Effector CD4-positive, alpha-beta T cell (primary cell): ENCODE measurements at places on chromosomes 11 and 22.

- no peak for DNase-seq
Measured at GRCh38 chr22:44680058-44680457, 21.9 kb upstream of the PRR5 start.

DNA sequence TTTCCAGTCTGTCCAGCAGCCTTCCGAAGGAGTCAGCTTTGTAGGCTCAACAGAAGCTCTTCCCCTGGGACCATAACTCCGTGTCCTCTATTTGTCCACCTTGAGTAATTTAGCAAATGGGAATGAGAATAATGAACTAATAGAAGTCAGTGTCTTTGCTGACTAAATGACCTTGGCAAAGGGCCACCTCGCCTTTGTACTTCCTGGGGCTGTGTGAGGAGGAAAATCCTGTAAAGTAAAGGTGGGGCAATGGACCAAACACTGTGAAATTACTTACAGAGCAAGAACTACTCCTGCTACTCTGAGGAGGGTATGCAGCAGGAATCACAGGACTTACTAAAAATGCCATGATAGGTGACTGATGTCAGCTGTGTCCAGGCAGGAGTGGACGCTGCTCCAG, 36.2 kb upstream of the CSNK2A3 start:
- DNase-seq: no peak

DNA sequence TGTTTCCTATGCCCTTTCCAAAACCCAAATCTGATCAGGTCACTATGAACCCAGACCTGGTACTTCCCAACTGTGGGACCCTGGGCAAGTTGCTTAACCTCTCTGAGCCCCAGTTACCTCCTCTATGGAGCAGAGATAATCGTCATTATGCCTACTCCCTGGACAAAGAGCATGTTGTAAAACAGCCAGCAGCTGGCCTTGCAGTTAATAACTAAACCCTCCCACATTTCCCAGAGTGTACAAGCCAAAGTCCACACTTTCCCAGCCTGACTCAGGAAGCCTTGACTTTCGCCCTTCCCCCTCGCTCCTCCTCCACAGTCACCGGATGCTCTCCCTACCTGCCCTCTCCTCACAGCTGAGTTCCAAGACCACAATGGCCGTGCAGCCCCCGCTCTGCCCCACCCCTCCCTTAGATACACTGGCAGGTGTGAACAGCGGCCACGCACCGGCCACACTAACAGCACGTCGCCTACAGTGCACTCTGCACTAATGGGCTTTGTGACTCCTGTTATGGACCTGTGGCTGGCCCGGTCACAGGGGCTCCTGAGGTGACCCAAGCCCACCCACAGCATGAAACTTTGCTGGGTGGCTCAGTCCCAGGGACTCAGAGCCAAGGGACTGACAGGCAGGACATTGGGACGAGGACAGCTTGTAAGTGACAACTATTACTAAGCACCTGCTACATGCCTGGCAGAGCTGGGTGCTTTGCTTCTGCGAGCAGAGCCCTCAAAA, 15.6 kb upstream of the MFNG start:
- DNase-seq: no peak

DNA sequence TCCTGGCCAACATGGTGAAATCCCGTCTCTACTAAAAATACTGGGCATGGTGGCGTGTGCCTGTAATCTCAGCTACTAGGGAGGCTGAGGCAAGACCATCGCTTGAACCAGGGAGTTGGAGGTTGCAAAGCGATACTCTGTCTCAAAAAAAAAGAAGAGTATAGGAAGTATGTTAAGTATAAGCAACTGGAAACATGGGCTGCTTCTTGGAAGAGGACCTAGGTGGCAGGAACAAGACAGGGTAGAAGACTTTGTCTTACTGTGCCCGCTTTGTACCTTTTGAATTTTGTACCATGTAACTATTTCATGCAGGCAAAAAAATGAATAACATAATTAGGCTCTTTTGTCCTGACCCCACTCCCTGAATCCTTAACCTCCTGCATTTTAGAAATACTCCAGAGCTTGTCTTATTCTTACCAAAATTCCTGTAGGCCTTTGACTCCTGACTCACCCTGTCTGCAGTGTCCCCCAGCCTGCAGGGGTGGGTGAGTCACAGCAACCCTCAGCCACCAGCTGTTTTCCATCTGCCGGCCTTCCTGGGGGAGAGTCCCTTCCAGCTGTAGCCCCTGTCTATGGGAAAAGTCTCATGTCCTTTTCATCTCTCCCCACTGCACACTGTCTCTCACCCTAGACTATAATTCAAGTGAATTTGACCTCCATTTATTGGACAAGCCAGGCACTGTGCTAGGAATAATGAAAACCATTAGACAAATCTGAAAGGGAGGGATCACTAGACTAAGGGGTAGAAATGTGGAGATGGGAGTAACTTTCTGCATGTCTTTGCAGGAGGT, 41.8 kb downstream of the TXN2 start:
- no peak for DNase-seq

DNA sequence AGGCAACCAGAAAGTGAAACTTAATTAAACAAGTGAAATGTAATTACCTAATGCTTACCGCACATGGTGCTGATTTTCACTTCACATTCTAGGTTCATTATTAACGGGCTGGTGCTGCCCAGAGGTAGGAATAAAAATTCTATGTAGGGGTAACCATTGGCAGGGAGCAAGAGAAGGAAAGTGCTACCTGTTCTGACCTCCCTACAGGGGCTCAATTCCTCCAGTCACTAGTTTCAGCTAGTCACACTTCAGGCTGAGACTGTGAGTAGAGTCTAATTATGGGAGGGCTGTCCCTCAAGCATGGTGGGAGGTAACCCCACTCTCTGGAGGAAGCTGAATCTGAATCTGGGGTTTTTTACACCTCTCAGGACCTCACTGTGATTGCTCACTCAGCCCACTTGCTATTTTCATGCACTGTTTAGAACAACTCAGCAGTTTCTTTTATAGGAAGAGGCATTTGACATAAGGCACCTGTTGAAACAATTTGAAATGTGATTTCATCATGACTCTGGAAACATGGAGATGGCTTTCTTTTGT, 75.4 kb downstream of the MAML2 start:
- no peak for DNase-seq

GRCh38 chr11:8310743-8311298, 47.1 kb upstream of the LMO1 start:
- DNase-seq: no peak

GRCh38 chr11:1935156-1936071, 11.7 kb upstream of the MRPL23 start:
- DNase-seq: peak; percentile 1

- DNase-seq: no peak
Measured at GRCh38 chr22:46276563-46276962, 8.8 kb downstream of the TTC38 start.

GRCh38 chr11:17850336-17850735, 115.8 kb downstream of the KCNC1 start:
- DNase-seq: no peak

GRCh38 chr22:46881373-46882118, 119.1 kb downstream of the TBC1D22A start:
- no peak for DNase-seq
